Stimulated activated CD4-positive, alpha-beta T cell treated with anti-CD3 and anti-CD28 coated beads, Interleukin-4, amount 100 ng/mL, for 4 hours (primary cell): ENCODE measurements at places on chromosomes 5 and 9.

DNA sequence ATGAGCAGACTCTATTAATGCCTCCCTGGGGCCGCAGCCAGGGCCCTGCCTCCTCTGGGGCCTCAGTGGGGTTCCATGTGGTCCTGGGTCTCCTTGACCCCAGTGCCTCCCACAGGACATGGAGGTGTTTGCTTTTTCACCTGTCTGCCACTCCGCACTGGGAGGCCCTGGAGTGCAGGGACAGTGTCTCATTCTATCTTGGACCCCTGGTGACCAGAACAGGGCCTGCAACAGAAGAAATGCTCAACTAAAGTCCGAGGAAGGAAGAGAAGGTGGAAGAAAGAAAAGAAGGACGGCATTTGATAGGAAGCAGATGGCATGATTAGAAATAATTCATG lies 243.2 kb downstream of the CDK5RAP2 start:
- DNase-seq, result no peak

DNA sequence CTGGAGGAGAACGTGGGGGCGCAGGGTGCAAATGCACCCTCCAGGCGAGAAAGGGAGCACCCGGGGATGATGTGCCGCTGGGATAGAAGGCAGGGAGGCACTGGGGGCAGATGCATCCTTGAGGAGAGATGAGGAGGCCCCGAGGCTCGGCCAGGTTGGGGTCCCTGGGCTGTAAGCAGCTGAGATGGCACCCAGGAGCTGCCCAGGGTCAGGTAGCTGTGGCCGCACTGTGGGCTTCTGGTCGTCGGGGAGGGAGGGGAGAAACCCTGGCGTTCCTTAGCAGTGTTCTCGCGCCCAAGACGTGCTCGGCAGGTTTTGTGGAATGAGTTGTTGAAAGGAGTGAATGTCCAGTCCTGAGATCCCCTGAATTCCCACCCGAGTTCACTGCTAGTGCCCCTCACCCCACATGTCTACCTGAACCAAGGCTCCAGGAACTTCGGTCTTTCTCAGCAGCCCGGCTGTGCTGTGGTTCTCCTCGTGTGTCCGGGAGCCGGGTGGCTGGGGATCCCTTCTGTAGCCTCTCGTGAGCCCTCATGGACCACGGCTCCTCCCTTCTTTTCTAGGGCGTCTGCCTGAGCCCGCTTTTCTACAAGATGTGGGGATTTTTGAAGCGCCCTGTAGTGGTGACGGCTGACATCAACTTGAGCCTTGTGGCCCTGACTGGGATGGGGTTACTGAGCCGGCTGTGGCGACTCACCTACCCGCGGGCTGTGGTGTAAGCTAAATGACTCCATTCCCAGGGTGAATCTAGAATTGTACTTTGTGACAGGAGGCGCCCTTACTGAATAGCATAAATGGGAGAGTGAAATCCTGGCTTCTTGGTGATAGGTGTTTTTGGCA lies 1.1 kb downstream of the POMT1 start:
- peak; percentile 44 for DNase-seq

DNA sequence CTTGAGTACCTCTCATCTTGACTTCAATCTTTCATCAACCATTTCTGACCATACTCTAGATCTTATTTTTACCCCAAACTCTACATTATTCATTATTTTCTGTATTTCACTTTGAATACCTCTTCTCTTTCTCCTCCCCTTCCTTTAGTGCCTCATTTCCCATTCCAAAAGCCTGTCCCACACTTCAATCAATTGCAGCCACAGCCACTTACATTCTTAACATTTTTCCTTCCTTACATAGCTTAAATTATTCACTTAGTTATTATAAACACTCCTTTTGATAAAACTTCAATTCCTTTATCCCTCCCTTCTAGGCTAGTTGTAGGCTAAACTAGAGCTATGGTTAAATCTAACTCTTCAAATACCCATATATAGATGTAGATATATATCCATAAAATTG lies 344.0 kb downstream of the PRR16 start:
- no peak for DNase-seq

- no peak for DNase-seq
Measured at GRCh38 chr9:133566817-133567216, 32.3 kb downstream of the ADAMTSL2 start.

DNA sequence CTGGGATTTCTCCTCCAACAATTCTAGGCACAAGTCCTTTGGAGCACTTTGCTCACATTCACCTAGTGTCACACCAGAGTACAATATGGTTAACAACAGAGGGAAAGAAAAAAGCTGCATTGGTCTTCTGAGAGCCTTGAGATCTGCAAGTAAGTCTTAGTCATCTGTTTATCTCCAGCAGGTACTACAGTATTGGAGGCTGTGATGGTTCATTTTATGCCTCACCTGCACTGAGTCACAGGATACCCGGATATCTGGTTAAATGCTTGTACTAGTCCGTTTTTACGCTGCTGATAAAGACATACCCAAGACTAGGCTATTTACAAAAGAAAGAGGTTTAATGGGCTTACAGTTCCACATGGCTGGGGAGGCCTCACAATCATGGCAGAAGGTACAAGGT lies 525.0 kb downstream of the NR2F1-AS1 start:
- DNase-seq, result no peak

DNA sequence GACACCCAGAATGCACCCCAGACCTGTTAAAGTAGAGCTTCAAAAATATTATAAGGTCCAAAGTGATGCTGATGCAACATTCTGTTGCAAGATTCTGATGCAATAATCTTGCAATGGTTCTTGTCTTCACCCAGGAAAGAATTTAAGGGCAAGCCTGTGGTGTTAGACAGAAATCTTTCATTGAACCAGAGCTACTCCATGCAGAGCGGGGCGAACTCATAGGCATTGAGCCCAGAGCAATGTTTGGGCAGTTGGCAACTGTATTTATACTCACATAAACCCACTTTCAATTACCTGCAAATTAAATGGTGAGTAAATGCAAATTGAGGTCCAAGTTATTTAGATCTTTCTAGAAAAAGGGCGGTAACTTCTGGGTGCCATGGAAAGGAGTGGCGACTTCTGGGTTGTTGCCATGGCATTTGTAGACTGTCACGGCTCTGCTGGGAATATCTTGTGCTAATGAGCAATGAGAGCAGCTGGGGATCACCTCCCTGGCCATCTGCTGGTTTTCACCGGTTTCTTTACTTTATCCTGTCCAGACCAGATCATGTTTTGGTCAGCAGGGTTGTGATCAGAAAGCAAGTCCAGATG lies 163.4 kb downstream of the ICE1 start:
- DNase-seq, result no peak

DNA sequence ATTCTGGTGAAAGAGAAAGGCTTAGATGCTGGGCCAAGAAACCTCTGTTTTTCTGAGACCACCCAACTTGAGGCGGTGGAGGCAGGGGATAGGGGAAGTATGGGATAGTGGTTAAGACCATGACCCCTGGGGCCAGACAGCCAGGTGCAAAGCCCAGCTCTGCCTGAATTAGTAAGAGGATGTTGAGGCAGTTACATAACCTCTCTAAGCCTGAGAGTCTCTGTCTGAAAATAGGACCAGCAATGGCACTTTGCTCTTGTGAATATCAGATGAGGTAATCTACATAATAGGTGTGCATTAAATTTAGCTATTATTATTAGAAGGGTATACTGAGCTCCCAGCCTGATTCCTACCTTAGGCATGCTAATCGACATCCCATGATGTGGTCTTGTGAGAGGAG lies 68.2 kb downstream of the DOCK2 start:
- DNase-seq, result no peak

DNA sequence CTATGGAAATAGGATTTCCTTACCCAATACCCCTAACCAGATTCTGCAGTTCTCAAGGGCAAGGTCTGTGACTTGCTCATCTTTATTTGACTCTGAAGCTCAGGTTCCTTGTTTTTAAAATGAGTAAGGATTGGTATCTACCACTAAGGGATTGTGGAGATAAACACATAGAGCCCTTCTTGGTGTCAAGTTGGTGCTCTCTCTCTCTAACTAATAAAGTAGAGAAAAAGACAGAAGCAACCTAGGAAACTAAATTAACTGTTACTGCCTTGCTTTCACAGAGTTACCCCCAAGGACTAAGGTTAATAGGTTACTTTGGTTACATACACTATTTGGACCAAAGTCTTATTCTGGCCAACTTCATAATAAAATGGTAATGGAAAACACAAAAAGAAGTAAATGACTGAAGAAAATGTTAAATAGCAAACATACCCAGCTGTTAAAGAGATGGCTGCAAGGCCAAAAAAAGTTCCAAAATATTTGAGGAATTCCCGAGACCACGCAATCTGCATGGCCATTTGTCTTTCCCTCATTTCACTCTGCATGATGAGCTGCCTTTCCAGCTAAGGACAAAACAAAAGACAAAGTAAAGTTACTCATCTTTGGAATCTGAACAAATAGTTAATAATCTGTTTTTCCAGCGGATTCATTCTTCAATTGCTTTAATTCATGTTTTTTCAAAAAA lies 21.8 kb upstream of the RLN1 start:
- DNase-seq, result no peak

DNA sequence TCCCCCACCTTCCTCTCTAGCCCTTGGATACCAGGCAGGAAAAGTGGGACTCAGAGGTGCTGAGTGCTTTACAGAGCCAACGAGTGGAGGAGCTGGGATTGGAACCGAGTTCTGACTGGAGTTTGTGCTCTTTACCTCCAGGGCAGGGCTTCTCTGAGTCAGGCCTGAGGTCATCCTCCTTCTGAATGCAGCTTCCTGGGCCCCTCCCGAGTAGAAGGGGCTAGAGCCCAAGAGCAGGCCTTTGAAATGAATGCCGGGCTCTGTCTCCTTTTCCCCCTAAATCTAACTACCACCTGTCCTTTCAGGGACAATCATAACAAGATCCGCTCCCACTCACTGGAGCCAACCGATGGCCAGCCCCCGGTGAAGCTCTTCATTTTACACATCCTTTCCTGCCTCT lies 12.7 kb downstream of the PTGES start:
- DNase-seq, result no peak

- DNase-seq, result no peak
Measured at GRCh38 chr5:180920710-180921109, 21.8 kb downstream of the BTNL8 start.

- no peak for DNase-seq
Measured at GRCh38 chr5:11851965-11852716, 52.1 kb downstream of the CTNND2 start.

DNA sequence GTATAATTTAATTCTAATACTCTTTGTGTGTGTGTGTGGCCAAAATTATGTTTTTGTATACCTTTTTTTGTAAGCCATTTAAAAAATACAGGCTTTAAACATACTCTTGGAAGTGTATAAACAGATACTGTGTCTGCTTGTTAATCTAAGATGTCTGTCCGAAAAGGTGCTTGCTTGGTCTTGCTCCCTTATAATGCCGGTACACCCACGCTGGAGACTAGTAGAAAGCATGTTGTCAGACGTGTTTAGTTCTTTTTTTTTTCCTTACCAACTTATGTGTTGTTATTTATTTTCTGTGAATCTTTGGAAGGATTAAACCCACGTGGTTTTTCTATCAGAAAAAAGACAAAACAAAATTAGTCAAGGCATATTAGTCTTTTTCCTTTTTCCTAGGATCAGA lies 9.5 kb downstream of the GAPVD1 start:
- no peak for DNase-seq

GRCh38 chr9:119827126-119827525 lies 457.9 kb upstream of the BRINP1 start:
- DNase-seq, result no peak

DNA sequence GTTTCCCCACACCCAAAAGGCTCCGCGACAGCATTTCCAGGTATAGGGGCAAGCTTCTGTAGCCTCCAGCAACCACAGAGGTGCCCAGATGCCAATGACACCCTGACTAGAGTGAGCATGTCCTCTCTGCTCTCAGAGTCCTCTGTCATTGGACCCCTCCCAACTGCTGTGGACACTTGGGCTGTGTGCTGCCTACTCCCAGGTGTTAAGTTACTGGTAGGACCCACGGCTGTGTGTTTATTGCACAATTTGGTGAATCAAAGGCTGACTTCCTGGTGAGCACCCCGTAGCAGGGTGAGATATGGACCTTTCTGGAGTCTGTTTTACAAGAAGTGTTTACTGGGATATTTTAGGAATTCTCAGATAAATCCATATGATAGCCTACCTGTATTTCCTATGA lies 36.0 kb downstream of the SH3GL2 start:
- no peak for DNase-seq

GRCh38 chr9:35313916-35314315 lies 152.1 kb downstream of the UNC13B start:
- DNase-seq, result no peak

DNA sequence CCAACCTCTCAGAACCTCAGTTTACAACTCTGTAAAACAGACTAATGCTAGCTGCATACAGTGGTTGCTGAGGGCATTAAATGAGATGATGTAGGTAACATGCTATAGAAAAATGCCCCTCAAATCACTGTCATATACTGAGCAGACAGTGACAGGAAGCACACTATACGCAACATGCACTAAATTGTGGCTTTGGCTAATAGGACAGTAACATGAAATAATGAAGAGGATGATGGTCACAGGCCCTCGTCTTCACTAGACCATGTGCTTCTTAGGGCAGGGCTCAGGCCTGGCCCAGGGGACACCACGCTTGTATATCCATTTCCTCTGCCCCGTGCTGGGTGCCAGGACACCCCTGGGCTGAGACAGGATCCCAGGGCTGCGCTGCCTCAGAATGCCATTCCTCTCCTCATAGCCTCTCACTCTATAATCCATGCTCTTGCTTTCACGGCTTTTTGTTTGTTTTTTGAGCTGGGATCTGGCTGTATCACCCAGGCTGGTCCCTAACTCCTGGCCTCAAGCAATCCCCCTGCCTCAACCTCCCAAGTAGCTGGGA lies 18.9 kb downstream of the CSF1R start:
- DNase-seq, result no peak

DNA sequence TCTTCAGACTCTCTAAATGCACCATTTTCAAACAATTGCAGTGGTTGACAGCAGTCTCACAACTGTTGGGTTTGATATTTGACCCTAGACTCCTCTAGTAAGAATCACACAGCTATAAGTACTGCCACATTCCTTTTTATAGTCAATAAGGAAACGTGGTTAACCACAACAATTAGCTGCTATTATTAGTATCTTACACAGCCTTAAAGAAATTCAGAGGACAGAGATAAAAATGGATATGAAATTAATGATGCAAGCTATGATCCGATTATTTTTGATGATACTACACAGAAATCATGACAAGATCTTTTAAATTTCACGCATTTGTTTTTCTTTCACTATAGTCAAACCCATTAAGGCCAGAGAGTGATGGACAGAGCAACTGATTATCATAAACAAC lies 288.6 kb upstream of the C9orf72 start:
- DNase-seq, result no peak

DNA sequence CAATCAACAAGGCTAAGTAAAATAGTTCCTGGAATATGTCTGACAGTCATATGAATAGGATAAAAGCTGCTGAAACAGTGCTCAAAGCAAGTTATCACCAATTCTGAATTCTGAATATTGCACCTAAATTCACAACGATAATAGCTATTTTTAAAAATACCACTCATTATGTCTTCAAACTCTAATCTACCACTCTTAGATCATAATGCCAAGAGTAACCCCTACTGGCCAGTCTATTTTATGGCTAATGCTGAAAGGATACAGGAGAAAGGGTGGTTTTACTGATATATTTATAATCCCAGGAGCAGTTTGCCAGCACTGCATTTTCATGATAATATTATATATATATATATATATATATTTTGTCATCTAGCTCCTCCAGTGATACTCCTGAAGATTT lies 232.8 kb downstream of the PDE4D start:
- no peak for DNase-seq

- no peak for DNase-seq
Measured at GRCh38 chr5:14424011-14424685, 157.4 kb upstream of the OTULINL start.

GRCh38 chr9:105855987-105856386 lies 161.6 kb downstream of the TMEM38B start:
- DNase-seq, result no peak
